ENCODE measurements at places on chromosomes 3 and 15. TPM values are rescaled to one million over a fixed set of nuclear protein-coding genes. Genes with fewer than 3 reads are reported as not detected.

DNA sequence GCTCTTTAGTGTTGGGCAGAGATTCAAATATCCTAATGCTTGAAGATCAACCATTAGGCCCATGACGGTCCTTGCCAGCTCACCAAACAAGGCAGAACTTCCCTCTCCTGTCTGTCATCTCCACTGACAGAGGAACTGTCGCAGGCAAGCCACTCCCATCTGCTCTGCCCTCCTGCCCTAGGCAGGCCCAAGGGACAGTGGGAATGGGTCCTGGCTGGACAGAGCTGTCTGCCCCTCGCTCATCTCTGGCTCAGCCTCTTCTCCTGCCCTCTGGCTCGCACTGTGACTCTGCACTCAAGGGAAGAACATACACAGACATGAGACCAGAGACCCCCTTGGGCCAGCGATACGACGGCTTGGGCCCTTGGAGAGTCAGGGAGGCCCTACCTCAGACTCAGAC lies 7.6 kb upstream of the MUSTN1 start:
- no peak for DNase-seq

DNA sequence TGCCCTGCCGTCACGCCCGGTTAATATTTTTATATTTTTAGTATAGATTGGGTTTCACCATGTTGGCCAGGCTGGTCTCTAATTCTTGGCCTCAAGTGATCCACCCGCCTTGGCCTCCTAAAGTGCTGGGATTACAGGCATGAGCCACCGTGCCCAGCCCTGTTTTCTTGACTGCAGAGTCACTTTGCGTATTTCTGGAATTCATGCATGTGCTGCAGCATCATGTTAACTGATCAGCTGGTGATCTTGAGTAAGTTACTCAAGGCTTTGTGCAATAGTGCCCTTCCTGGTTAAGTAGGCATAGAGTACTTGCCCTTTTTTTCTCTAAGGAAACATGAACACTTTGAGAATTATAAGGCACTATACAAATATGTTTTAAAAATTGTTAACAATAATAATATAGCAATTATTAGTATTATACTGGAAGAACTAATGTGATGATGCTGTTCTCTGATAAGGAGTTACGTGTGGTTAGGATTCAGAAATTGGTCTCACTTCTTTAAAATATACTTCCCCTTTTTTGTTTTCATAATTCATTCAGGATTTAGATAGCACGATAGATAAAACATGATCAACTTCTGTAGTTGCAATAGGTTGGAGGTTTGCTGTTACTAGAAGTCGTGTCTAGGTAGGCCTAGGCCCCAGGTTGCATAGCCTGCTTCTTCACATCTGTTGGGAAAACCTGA lies 33.6 kb downstream of the GPR171 start:
- no peak for DNase-seq

- no peak for DNase-seq
Measured at GRCh38 chr15:34047893-34048775, 9.1 kb upstream of the AVEN start.

DNA sequence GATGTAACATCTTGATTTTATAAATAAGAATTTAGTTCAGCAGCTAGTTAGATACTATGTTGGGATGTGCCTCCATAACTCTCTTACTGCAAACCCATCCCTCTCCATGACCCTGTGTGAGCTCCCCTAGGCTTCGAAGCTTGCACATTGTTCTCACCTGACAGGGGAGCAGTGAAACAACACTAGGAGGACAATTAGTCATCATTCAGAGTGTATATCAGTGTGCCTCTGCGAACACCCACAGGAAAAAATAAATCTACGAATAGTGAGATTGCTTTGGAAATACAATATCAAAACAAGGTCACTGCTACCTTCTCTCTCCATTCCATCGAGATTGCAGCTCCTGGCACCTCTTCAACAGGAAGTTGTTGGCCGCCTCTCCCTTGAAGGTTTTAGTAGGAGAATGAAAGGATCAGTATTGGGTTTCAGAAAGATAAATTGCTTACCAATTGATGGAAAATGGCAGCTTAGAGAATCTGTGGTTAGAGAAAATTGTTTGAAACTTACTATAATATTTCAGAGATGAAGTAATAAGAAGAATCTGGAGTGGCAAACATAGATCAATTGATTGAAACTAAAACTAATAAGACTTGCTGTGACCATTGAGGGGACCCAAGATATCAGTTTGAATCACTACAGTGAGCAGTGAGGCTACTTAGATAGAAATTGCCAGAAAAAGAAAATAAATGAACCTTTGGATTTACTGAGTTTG lies 103.2 kb downstream of the CHL1 start:
- no peak for DNase-seq

- no peak for DNase-seq
Measured at GRCh38 chr3:8482960-8483665, 18.5 kb upstream of the LMCD1 start.

Gene MRPS11
- 12.8 TPM for total RNA-seq

Gene CALML4
- 2.5 TPM for total RNA-seq

Gene EIF4G1
- total RNA-seq = 354 TPM

Gene SLC25A20
- total RNA-seq = 6.6 TPM

All from naive thymus-derived CD4-positive, alpha-beta T cell (primary cell).